Esophagus muscularis mucosa (tissue), 4 donors: ENCODE measurements at places on chromosomes 2 and 18.

DNA sequence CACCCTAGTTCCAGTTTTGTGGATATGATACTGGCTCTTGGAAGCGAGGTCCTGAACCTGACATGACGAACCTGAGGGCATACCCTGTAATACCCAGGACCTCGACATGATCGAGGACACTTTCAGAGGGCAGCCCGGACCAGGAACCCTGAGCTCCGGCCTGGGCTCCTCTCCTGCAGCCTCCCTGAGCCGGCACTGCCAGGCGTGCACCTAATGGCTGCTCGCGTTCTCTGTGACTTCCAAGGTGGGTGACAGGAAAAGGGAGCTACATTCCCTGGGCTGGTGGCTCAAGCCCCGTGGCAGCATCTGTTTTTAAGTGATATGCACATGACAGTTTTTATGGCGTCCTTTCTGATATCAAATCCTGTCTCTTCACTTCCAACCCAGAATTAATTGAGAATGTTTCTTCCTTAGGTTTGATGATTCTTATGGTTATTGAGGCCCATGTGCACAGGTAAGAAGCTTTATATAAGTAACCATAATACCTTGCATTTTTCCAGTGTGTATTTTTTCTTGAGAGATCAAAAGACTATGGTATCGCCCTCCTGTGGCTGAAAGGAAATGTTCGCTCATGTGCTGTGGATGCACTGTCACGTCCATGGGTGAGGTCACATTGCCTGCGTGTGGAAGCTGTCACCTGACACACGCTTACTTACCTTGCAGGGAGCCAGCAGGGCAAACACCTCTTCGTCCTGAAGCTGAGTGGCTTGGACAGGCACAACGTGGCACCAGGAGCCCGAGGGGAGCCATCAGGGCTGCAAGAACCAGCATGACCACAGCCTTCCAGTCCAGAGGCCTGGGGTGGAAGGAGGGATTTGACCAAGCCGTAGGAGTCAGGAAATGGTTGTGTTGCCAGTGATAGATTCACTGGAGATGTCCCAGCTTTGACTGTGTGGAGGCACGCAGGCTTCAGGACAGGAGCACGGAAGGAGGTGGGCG is 367.4 kb upstream of the MYT1L start:
- no peak for DNase-seq

- DNase-seq: no peak
Measured at GRCh38 chr2:176122052-176122682, 352 bp upstream of the HOXD9 start.

DNA sequence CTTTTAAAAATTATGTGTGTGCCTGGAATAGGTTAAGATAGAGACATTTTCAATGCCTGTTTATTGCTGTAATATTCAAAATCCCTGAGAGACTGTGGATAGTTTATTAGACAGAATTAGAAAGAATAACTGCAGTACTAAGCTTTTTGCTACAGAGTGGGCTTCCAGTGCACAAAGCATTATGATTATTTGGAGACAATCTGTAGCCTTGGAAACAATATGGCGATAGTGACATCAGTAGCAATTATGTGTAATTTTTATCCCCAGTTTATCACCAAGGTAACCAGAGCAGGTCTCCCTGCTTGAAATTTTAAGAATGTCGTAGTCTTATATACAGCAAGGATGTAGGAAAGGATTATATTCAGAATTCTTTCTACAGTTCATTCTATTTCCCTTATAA is 100.0 kb downstream of the MYO3B start:
- no peak for DNase-seq

GRCh38 chr2:217950401-217950871 is 52.4 kb downstream of the TNS1 start:
- no peak for DNase-seq

DNA sequence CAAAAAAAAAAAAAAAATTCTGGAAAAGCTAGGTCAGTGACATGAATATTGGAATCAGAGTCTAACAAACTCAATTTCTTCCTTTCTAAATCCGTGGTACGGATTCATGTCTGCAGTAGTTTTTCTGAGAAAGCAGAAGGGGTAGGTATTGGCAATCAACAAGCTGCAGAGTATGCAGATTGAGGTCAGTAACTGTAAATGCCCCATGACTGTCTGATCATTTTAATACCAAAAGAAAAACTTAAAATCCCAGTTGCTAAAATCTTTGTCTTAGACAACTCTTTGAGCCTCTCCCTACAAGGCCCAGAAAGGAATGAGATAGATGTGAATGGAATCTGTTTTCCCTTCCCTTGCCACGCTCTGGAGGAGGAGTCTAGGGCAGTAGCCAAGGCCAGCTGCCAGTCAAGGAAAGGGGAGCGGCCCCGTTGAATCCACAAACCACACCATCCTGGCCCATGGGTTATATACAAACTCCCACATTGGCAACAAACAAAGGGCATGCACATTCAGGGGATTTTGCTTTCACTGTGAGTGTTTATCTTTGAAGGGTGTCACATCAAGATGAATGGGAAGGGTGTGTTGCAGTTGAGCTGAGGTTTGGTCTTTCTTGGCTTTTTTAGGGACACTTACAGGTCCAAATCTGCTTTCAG is 6.1 kb upstream of the CASP8 start:
- peak; percentile 82 for DNase-seq

- no peak for DNase-seq
Measured at GRCh38 chr2:63300835-63301234, 250.2 kb downstream of the OTX1 start.

- DNase-seq: no peak
Measured at GRCh38 chr2:180319586-180320405, 312.7 kb upstream of the CWC22 start.

DNA sequence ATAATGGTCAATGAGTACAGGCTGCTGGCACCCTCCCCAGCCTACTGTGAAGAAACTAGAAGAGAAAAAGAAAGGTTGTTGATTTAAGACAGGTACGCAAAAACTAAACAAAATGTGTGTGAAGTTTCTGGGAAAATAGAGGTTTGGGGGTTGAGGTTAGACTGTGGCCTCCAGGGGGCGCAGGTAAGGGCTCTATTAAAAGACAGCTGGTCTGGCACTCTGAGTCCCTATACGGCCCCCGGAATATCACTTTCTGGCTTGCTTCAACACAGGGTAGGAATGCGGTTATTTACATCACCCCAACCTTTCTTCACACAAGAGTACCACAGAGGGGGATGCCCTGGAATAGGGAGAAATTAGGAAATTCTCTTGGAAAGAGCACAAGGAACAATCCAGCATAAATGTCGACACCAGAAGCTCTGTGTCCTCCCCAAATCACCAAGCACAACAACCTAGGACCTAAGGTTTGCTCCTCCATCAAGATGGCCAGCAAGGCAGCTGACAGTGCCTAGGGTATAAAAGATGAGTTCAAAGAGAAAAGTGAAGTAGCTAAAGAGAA is 480.8 kb upstream of the KLHL29 start:
- peak; percentile 64 for DNase-seq

DNA sequence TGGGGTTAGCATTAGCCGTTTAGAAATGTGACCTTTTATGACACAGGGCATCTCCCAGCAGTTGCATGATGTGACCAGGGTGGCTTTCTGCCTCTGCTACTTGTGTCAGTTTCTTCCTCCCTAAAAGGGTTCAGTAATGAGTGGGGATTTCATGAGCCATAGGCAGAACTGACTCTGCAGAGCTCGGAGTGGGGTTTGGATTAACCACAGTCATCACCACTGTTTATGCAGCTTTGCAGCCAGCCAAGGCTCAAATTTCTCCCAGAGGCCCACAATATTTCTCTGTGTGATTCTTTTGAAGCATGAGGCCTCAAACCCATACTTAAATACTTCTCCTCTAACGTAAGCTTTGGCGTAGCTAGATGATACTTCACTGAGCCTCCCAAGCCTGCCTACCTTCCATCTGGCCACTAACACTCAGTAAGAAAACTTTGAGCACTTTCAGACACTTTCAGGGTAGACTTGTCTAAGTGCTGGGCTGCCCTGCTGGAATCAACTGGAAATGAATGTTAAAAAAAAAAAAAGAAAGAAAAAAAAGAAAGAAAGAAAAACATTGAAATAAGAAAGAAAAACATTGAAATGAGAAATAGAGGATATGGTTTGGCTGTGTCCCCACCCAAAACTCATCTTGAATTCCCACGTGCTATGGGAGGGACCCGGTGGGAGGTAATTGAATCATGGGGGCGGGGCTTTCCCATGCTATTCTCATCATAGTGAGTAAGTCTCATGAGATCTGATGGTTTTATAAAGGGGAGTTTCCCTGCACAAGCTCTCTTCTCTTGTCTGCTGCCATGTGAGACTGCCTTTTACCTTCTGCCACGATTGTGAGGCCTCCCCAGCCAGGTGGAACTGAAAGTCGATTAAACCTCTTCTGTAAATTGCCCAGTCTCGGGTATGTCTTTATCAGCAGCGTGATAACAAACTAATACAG is 11.5 kb upstream of the LAPTM4A start:
- no peak for DNase-seq

- DNase-seq: no peak
Measured at GRCh38 chr2:217983276-217984233, 19.2 kb downstream of the TNS1 start.

GRCh38 chr2:51324051-51324450 is 292.1 kb upstream of the NRXN1 start:
- DNase-seq: no peak

DNA sequence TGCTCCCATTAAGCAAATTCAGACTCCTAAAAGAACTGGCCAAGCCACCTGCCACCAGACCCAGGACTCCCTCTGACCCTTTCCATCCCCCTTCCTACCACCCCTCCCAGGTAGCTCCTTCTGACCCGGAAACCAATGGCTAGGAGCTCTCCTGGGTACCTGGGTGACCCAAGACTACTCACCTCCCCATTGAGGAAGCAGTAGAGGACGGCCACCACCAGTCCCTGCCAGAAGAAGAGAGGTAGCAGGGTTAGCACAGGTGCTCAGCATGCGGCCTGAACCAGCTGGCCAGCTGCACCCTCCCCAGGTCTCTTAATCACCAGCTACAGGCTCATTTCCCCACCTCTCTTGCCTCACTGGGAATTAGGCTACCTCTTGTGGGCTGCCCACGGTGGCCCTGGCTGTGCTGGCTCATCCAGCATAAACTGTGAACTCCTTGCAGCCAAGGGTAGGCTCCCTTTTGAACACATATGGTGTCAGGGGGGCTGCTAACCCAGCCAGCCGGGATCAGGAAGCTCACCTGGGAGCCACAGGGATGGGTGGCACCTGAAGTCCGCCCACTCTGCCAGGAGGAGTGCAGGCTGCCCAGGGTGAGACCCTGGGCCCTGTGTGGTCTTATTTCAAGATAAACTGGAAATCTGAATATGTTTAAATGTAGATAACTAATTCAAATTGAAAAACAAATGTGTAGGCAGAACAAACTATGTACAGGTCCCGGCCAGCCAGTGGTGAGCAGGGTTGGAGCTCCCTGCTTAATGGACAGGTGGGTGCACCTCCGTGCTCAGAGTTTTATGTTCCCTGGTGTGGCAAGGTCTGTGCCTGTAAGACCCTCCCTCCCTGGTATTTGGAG is 9.9 kb downstream of the TMEM37 start:
- DNase-seq: no peak

GRCh38 chr2:31067259-31067658 is 71.0 kb downstream of the GALNT14 start:
- no peak for DNase-seq

DNA sequence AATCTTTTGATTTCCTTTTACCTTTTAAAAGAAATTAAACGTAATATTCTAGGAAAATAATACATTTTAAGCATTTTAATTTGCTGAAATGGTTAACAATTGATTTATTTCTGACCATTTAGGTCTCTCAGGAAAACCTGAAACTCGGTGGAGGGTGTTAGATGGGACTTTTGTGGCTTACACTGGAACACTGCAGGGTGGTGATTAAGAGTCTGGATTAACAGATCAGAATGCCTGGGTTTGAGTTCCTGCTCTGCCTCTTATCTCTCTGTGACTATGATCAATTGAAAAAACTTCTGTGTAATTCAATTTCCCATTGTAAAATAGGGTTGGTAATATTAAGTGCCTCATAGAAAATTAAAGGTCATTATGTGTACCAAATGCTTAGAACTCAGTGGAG is 168.7 kb downstream of the UBE2E3 start:
- DNase-seq: no peak

DNA sequence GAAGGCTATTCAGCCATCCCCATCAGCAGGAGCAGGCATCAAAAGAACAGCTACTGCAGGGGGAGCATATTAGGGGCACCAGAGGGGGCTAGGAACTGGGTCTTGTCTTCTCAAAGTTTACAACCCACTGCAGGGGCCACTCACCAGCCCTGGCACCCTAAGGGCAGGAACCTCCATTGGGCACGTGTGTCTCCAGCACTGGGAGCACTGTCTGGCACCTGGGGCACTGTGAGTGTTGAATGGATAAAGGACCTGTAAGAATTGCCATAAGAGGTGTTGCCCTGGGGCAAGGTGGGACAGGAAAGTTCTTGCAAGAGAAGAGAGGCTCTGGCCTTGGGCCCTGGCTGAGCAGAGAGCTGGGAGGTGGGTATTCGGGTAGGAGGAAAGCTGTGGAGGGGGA is 1.4 kb upstream of the STEAP3 start:
- no peak for DNase-seq

- no peak for DNase-seq
Measured at GRCh38 chr2:213238753-213239495, 45.3 kb upstream of the SPAG16 start.

GRCh38 chr18:12305211-12305610 is 2.8 kb upstream of the TUBB6 start:
- no peak for DNase-seq

DNA sequence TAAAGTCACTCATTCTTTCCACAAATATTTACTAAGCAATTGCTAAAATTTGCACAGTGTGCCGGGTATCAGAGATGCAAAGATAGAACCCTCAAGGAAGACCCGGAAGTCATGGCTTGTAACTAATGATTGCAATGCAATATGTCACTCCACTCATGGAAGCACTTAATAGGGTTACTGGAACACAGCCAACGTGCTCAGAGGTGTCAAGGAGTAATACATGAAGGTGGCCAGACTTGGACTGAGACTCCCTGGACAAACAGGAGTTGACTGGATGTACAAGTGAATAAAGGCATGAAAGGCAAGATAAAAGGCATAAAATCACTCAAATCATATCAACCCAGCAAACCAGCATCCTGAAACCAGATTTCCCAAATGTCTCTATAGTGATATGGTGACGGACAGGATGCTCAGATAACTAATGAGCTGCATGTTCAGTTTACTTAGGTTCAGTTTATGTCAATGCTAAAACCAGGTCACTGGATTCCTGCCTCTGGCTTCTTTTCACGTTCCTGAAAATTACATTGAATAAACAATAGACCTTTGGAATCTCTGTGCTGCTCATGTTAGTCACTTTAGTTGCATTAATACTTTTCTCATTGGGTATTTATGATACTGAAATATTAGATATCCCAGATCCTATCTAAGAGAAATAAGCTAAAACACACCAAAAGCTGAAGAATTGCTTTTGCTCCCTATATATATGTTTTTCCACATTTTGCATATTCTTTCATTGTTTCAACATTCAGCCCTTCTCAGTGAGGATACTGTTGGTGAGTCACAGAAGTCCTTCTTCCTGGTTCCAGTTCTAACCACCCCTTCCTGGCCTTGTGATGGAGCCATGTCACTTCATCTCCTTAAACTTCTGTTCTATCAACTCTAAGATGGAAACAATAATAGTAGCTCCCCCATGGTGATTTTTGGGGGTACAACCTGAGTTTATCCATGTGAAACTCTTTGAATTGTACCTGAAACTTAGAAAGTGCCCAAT is 688.9 kb upstream of the ID2 start:
- DNase-seq: no peak

GRCh38 chr18:52875725-52876124 is 535.7 kb downstream of the DCC start:
- DNase-seq: no peak
